BJ (cell line): ENCODE measurements at places on chromosomes 11 and 22.

DNA sequence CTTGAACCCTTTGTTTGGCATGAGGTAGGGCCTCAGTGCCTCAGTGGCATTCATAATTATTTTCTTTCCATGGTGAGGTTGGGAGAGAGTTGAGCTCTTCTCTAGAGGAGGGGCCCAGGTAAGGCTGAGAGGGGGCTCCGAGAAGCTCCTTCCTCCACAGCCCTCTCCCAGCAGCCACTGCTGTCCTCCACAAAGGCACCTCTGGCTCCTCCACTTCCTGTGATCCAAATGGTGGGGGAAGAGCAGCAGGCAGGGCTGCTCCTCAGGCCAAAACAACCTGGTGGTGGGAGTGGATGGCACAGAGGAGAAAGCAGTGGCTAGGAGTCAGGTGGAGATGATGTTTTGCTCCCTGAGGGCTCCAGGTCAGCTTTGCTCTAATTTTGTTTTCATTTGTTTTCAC lies 13.3 kb downstream of the ROBO4 start:
- no peak for DNase-seq

DNA sequence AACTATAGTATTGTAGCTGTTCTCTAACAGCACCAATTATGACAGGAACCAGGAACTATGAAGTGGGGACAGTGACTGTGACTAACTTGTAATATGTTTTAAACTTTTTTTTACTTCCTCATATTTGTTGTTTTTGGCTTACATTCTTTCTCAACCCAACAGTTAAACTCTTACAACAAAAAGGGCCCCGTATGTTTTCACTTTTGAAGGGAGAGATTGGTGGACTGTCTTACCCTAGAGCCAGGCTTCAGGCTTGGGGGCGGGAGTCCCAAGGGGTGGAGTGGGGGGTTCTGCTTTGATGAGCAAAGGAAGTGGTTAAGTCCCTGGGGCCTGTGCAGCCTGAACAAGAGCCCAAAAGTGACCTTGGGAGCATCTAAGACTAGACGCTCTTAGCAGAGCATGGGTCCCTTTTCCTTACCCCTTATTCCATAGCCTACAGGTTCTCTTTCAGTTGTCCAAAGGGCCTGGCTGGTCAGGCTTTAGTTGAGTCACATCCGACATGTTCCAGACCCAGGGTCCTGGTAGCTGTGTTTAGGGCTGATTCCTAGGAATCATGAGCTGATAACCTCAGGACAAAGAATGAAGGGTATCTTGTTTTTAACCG lies 38.8 kb downstream of the STIM1 start:
- no peak for DNase-seq

- DNase-seq, result no peak
Measured at GRCh38 chr22:37037669-37038068, 13.9 kb upstream of the KCTD17 start.

DNA sequence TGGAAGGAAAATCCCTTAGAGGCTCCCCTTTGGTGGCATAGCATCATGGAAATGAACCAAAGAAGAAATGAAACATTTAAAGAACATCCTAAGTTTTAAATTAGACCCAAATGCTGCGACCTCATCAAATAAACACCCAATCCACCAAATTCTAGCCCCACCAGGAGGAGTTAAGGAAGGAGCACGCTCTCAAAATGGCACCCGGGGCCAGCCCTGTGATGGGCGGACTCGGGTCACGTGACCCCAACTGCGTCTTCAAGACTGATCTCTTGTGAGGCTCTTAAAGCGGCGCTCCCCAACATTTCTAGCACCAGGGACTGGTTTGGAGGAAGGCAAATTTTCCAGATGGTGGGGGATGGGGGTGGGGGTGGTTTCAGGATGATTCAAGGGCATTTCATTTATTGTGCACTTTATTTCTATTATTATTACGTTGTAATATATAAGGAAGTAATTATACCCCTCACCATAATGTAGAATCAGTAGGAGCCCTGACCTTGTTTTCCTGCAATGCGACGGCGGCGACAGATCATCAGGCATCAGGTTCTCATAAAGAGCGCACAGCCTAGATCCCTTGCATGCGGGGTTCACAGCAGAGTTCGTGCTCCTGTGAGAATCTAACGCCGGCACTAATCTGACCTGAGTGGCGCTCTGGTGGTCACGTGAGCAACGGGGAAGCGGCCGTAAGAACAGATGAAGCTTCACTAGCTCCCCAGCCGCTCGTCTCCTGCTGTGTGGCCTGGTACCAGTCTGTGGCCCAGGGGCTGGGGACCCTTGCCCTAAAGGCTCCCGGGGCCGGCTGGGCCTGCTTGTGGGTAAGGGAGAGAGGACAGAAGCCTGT lies 90.6 kb upstream of the SLC22A12 start:
- no peak for DNase-seq

DNA sequence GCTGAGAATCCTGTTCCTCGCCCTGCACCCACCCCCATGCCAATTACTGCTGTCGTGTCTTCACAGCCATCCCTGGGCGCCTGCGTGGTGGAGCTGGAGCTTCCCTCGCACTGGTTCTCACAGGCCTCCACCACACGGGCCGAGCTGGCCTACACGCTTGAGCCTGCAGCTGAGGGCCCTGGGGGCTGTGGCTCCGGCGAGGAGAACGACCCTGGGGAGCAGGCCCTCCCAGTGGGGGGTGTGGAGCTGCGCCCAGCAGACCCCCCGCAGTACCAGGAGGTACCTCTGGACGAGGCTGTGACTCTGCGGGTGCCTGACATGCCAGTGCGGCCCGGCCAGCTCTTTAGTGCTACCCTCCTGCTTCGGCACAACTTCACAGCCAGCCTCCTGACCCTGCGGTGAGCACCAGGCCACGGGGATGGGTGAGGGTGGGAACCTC lies 4.3 kb downstream of the TMEM132A start:
- DNase-seq, result no peak

GRCh38 chr11:102911758-102912481 lies 37.1 kb upstream of the MMP12 start:
- no peak for DNase-seq

DNA sequence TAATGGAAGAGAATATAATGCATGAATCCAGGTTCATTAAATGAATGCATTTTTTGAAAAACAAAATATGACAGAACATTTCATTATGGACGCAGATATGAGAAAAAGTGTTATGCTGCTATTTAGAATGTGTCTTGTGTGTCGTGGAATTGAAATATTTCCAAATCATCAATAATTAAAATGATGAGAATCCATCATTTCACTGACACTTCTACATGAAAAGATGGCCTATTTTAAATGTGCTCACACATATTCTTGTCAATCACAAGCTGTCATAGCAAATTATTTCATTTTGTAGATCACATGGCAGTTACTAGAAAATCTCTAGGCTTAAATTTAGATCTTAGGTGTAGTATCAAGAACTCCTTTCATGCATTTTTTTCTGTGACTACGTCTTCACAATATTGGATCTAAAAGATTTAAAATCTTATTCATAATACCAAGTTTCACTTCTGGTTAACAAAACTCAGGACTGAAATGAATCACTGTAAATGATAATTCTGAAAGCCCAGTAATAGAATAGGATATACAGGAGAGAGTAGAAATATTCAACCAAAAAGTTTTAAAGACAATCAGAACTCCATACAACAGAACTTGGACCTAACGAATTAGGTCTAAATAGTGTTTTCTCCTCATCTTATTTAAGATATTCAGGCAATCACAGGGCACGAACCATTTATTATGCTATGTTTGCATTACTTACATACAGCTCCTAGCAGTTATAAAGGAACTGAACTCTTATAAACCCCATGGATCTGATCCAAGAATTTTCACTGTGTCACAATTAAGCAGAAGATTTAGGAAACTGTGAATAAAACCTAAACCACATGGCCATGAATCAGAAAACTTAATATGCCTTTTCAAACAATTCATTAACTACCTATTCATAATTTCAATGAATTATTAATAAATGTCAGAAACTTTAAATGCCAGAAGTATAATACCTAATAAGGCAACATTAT lies 67.7 kb downstream of the DCDC1 start:
- no peak for DNase-seq

GRCh38 chr11:65388731-65389130 lies 2.3 kb downstream of the FRMD8 start:
- no peak for DNase-seq

- no peak for DNase-seq
Measured at GRCh38 chr11:19557720-19558140, 154.9 kb upstream of the NAV2 start.

DNA sequence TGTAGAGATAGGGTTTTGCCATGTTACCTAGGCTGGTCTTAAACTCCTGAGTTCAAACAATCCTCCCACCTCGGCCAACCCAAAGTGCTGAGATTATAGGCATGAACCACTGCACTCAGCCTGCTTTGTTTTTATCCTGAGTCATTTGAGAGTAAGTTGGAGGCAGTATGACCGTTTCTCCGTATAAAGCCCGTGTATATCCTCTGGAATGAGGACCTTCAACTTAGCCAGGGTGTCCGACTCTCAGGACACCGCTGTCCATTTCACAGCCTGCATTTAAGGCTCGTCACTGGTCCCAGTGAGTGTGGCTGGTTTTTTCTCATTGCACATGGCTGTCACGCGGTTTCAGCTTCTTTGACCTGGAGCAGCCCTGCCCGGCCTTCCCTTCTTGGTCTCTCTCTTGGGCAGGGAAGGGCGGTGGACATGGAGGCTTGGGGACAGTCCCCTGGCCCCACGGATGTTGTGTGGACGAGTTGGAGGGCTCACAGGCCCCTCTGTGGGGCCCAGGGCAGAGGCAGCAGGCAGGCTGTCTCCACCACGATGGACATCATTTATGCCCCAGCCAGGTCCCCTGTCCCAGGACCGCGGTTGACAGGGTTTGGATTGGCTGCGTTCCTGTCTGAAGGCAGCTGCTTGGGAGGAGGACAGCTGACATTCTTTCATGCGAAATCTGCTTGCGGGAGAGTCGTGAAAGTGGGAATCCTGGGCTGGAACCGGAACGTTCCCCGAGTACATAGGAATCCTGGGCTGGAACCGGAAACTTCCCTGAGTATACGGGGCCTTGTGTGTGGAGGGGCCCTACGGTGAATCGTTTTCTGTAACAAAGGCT lies 93.3 kb downstream of the KCNQ1 start:
- no peak for DNase-seq
